ENCODE measurements at places on chromosomes 2 and 18.

DNA sequence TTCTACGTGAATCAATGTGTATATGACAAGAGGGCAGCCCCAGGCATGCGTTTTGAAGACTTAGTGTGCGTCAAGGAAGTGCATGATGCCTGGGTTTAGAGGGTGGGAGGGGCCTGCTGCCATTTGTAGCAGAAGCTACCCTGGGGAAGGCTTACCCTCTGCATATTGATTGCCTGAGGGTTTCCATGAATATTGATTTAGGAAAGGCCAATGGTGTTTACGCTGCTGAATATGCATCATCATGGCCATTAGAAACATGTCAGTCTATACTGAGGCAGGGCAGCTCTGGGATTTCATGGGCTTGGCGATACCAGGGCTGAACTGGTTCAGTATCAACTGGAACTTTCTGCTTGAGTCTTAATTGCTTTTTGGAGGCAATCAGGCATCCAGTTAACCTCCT lies 259.3 kb downstream of the DCDC2C start:
- no peak for DNase-seq

DNA sequence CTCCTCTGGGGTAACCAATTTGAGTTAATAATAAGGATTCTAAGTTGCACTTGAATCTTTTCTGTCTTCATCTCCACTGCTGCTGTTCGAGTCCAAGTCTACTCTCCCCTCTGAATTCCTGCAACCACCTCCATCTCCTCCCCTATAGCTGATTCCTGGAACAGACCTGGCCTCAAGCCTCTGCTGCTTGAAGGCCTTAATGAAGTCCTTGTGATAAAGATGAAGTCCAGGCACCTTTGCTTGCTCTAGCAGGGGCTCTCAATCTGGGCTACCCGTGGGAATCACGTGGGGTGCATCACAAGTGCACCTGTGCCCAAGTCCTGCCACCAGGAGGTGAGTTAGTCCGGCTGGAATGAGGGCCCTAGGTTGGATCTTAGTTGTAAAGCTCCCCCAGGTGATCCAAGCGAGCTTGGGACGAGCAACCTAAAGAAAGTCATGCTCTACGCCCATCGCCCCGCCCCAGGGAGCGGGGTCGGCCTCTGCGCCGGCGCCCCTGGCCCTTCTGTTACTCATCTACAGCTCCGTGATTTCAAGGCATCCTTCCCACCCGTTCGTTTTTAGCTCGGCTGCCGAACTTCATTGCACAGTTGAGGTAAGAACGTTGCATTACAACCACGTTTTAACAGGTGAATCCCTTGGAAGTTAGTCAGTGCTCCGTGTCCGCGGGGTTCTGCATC lies 905 bp upstream of the IAH1 start:
- peak; percentile 41 for DNase-seq

DNA sequence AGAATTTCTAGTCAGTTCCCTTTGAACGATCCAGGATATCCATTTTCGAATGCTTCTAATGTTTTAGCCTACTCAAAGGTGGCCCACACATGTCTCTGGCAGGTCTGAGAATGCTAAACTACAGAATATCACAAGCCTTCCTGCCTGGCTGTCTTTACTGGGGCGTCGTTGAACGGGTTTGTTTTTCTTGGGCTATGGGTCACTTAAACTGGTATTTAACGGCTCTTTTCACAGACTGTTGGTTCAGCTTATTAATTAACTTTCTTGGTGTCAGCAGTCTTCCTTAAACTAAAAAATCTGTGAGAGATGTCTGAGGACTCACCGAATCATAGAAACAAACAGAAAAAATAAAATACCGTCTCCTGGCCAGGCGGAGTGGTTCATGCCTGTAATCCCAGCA lies 563.2 kb upstream of the NRP2 start:
- no peak for DNase-seq

GRCh38 chr2:241957276-241957675 lies 87.7 kb downstream of the RTP5 start:
- no peak for DNase-seq

DNA sequence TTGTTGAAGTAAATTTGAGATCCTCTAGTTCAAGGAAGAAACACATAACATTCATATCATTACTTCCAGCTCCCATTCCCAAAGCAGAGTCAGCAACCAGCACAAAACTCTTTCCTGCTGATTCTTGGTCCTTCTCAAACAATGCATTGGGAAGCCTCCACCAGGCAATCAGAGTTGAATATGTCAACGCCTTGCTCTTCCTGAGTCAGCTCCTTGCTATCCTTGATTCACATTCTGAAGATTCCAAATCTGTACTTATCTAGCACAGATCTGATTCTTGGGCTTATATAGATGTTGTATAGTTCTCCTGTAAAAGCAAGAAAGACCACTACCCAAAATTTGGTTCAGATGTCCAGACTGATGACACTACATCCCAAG lies 29.6 kb downstream of the CFAP210 start:
- DNase-seq = no peak

DNA sequence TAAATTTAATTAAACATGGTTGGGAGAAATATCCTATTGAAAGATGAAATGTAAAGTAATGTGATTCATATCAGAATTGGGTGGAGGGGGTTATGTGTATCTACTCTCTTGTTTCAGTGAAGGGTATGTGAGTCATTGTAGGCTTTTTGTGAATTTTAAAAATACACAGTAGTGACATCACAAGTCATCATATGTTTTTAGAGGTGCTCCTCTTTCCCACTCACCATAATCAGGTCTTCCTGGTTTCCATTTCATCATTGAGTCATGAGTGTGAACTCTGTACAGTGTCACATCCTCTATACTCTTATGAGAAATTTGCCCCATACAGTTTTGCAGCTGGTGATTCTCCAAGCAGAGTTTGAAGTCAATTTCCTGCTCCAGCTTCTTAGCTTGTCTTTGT lies 18.8 kb downstream of the FSIP2 start:
- DNase-seq = no peak

DNA sequence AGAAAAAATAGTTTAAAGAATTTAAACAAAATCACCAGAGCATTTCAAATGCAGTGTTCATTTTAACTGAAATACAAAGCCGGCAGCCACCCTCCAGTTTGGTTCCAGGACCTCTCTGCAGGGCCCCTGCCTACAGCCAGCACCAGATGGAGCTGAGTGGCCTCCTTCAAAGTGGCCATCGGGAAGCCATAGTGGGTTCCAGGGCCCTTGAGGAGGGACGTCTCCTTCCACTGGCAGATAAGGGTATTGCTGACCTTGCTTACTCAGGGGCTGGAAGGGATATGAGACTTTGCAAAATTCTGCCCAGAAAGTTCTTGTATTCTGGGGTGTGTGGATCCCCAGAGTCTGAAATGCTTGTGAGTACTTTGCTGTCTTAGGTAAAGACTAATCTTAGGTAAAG lies 205.2 kb upstream of the APCDD1 start:
- DNase-seq = no peak

- no peak for DNase-seq
Observed at GRCh38 chr2:36633470-36634092, 35.6 kb upstream of the FEZ2 start.

- no peak for DNase-seq
Observed at GRCh38 chr2:25623361-25623760, 50.0 kb downstream of the DTNB start.

Data from HepG2 (cell line).